ENCODE measurements at places on chromosomes 2 and 18. TPM values are rescaled to one million over a fixed set of nuclear protein-coding genes. Genes with fewer than 3 reads are reported as not detected.
A peak's percentile ranks its signal among the peaks of the same experiment; 100 is the strongest.

Gene MC5R
- total RNA-seq: not detected

DNA sequence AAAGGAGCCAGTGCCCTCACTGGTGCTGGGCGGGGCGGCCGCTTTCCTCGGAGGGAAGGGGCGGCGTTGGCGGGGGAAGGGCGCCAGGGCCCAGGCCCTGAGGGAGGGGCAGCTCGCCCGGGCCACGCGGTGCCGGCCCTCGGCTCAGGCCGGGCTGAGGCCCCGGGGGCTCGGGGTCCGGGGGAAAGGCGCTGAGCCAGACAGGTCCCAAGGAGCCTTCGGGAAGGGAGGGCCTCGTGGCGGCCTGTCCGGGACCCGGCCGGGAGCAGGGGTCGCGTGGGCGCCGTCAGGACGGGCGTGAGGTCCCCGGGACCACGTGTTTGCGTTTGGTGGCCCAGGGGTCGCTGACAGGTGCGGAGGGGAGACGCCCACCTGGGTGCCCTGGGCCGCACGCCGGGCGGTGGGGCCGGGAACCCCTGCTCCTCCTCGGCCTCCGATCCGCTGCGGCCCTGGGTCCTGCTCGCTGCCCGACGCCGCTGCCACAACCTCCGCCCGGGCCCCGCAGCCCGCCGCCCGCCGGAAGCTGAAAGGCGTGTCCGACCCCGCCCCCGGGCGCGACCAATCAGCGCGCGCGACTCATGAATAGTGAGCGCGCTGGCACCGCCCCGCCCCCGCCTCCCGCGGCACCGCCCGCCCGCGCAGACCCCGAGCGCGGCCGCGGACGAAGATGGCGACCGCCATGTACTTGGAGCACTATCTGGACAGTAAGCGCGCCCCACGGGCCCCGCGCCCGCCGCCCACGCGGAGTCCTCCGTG is at the start of gene ING5:
ING5 (plus strand) TSS at position 641 of the 756 bp plus-strand sequence; CDS start at position 668, 27 bp downstream.
- H3K36me3 ChIP-seq: no peaks in the 10 kb centered on the region
- peak; percentile 95 for DNase-seq
- peak within 1 kb of the TSS; percentile 95 for H3K27ac ChIP-seq
- H3K4me3 ChIP-seq: peak within 1 kb of the TSS; percentile 65
- H3K4me1 ChIP-seq: peaks cover 20% of the 10 kb centered on the region

- no peak overlapping the region for H3K4me3 ChIP-seq
- no peak overlapping the region for H3K27ac ChIP-seq
- peaks cover 18% of the 10 kb centered on the region for H3K27me3 ChIP-seq
- H3K4me1 ChIP-seq: no peaks in the 10 kb centered on the region
These were observed 18.6 kb upstream of the KCNG2 start for GRCh38 chr18:79779021-79779699.

Gene XDH
- total RNA-seq: not detected

DNA sequence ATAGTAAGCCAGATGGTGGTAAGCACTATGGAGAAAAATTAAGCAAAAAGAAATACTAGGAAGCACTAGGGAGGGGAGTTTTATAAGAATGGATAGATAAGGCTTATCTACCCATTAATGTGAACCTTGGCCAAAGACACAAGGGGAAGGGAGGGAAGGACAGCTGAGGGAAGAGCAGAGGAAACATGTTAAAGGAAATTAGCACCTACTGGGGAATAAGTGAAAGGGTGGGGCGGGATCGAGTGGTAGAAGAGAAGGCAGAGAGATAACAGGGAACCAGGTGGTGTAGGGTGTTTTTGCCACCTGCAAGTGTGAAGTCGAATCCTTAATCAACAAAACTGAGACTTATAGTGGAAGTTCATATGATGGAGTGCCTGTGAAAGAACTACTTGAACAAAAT is 1.7 kb downstream of the UNC80 start:
- no peak overlapping the region for H3K27ac ChIP-seq
- H3K4me1 ChIP-seq: no peaks in the 10 kb centered on the region
- peaks cover 13% of the 10 kb centered on the region for H3K27me3 ChIP-seq

Gene SPEG
- total RNA-seq: 97.2 TPM

- H3K27me3 ChIP-seq: no peaks in the 10 kb centered on the region
- no peak for DNase-seq
- no peaks in the 10 kb centered on the region for H3K4me1 ChIP-seq
- H3K36me3 ChIP-seq: no peaks in the 10 kb centered on the region
These were observed 102.2 kb upstream of the XPO1 start for GRCh38 chr2:61640406-61640805.

DNA sequence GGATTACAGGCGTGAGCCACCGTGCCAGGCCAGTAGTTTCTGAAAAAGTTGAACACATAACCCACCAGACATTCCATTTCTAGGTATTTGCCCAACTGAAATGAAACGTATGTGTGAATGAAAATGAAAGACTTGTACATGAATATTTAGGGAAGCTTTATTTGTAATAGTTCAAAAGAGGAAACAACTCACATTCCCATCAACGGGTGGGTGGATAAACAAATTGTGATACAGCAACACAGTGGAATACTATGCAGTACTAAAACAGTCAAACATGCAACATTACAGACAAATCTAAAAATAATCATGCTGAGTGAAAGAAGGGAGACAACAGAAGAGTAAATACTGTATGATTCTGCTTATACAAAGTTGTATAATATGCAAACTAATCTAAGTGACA is 46.8 kb downstream of the TMEM131 start:
- no peaks in the 10 kb centered on the region for H3K27me3 ChIP-seq
- no peak overlapping the region for H3K4me3 ChIP-seq
- H3K27ac ChIP-seq: no peak overlapping the region

DNA sequence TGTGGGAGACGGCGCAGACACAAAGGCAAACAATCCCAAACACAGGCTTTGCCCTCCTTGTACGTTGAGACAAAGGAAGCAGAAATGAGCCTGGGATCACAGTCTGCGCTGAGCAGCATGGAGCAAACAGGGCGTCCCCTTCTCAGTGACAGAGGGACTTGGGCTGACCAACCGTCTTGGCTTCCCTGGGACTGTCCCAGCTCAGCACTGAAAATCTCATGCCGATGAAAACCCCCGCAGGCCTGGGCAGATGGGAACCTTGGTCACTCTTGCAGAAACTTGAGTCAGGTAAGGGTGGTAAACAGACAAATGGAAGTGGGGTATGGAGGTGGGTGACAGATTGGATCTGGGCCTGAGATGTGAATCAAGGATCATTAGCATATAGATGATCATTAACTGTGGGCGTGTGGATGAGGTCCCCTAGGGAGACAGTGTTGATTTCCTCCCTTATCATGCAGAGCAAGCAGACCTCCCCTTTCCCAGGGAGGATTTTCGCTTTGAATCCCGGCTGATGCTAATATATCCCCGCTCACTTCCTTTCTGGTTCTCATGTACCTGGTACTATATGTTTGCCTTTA is 19.1 kb upstream of the SH3BP4 start:
- no peak for DNase-seq
- H3K36me3 ChIP-seq: no peaks in the 10 kb centered on the region
- no peaks in the 10 kb centered on the region for H3K4me1 ChIP-seq
- no peak overlapping the region for H3K27ac ChIP-seq
- H3K27me3 ChIP-seq: peaks cover 11% of the 10 kb centered on the region

Gene HOXD3
- not detected for total RNA-seq

DNA sequence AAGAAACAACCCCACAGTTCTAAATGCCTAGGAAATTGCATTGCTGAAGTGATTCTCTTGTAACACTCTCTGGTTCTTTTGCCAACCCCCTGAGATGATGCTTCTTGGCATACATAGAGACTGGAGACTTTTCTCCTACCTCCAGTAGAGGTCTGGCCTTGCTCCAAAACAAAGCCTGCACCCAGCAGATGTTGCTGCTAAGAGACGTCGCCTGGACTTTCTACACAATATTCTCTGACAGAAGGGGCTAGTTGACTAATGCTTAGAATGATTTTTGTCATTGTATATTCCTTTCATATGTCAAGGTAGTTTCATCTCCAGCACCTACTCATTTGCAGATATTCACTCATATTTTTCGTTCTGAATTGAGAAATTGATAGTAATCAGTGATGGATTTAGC is 24.6 kb downstream of the SOWAHC start:
- no peaks in the 10 kb centered on the region for H3K27me3 ChIP-seq
- H3K36me3 ChIP-seq: no peaks in the 10 kb centered on the region
- no peak overlapping the region for H3K4me3 ChIP-seq
- no peak overlapping the region for H3K27ac ChIP-seq

Gene CROCC2
- total RNA-seq: not detected

- no peak for DNase-seq
These were observed 74.6 kb downstream of the ZRANB3 start for GRCh38 chr2:135456431-135456830.

- H3K36me3 ChIP-seq: no peaks in the 10 kb centered on the region
- no peak overlapping the region for H3K27ac ChIP-seq
- no peak overlapping the region for H3K4me3 ChIP-seq
- DNase-seq: no peak
- H3K4me1 ChIP-seq: no peaks in the 10 kb centered on the region
These were observed 115.3 kb downstream of the ACOXL start for GRCh38 chr2:110847651-110848050.

Gene MPP4
- not detected for total RNA-seq

Gene FLACC1
- total RNA-seq: 11.2 TPM

DNA sequence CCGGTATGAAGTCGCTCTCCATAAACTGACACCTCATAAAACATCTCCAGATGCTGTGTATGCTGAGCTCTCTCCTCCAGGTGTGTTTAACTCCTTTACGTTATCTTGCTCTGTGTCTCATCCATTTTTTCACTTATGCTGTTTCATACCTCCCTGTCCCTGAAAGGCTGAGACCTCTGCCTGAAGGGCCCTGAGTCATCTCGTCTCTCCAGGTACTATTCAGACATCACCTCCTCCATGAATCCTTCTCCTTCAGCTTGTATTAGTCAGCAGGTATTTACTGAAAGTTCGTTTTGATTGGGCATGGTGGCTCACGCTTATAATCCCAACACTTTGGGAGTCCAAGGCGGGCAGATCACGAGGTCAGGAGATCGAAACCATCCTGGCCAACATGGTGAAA is 244.5 kb upstream of the EPHA4 start:
- no peaks in the 10 kb centered on the region for H3K36me3 ChIP-seq
- no peaks in the 10 kb centered on the region for H3K4me1 ChIP-seq
- no peak overlapping the region for H3K4me3 ChIP-seq

DNA sequence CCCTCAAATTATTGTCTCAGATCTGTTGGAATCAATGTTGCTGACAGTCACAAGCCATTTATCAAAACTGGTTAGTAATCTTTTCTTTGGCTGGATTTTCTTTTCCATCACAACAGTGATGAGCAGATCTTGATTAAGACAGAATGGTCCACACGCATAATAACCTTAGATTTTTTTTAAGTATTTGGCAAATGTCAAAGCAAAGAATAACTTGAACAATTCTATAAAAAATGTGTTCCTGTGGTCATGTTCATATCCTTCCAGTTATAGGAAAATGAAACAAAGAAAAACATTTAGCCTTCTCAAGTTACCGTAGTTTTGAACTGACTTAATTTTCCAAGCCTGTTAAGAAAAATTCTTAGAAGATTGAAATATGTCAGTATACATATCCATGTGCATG is 659.9 kb upstream of the ID2 start:
- H3K27me3 ChIP-seq: no peaks in the 10 kb centered on the region
- H3K4me3 ChIP-seq: no peak overlapping the region
- peaks cover 3% of the 10 kb centered on the region for H3K4me1 ChIP-seq
- peak overlapping the region; percentile 72 for H3K27ac ChIP-seq
- no peaks in the 10 kb centered on the region for H3K36me3 ChIP-seq

- H3K36me3 ChIP-seq: no peaks in the 10 kb centered on the region
- H3K4me3 ChIP-seq: no peak overlapping the region
- H3K4me1 ChIP-seq: no peaks in the 10 kb centered on the region
- no peaks in the 10 kb centered on the region for H3K27me3 ChIP-seq
- DNase-seq: no peak
These were observed 178.6 kb upstream of the VWC2L start for GRCh38 chr2:214232271-214232670.

DNA sequence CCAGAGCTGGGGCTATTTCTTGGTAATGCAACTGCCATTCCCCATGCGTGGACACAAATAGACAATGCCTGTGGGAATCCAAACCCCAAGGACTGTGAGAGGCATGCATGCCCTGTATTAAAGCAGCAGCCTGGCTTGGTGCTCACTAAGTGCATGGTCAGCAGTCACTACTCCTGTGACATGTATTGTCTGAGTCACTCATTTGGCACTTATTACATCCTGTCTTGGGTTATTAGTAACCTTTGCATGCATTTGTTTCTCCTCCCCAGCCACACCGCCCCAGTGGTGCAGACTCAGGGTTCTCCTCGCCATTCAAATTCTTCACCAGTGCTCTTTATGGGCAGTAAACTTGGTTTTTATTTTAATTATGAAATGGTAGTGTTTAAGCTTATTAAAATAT is 30.2 kb downstream of the PRKCE start:
- H3K4me3 ChIP-seq: no peak overlapping the region
- H3K4me1 ChIP-seq: peaks cover 16% of the 10 kb centered on the region
- H3K27ac ChIP-seq: no peak overlapping the region
- no peaks in the 10 kb centered on the region for H3K36me3 ChIP-seq
- peak; percentile 17 for DNase-seq

DNA sequence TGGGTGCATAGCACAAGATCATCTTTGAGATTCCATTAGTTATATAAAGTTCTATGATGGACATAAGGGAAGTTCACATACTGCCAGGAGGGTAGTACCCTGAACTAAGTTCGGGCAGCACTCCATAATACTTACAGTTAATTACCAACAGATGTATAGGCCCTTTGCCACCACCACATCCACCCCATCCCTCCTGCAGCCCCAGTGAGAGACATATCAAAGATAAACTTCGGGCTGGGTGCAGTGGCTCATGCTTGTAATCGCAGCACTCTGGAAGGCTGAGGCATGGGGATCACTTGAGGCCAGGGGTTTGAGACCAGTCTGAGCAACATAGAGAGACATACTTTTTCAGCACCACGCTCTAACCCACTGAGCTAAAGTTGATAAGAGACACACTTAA is 46.4 kb upstream of the NPAS2 start:
- H3K36me3 ChIP-seq: no peaks in the 10 kb centered on the region
- H3K4me3 ChIP-seq: no peak overlapping the region
- DNase-seq: no peak
- no peaks in the 10 kb centered on the region for H3K27me3 ChIP-seq
- H3K4me1 ChIP-seq: no peaks in the 10 kb centered on the region
